SW480 (cell line): ENCODE measurements at places on chromosomes 2 and 18.
A peak's percentile ranks its signal among the peaks of the same experiment; 100 is the strongest.

GRCh38 chr18:43465483-43465882 is 188.2 kb upstream of the SYT4 start:
- DNase-seq: no peak

DNA sequence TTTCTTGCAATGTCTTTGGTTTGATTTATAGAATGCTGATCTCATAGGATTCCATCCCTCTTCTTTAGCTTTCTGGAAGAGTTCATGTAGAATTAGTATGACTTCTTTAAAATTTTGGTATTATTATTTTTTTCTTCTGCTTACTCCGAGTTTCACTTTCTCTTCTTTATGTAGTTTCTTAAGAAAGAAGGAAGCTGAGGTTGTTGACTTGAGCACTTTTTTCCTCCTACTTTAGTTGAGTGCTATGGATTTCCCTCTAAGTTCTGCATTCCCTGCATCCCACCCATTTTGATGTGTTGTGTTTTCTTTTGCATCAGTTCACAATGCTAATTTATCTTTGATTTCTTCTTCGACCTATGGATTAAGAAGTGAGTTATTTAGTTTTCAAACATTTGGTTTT is 78.9 kb upstream of the SPRED2 start:
- no peak for DNase-seq

GRCh38 chr2:72083751-72084583 is 63.7 kb downstream of the CYP26B1 start:
- DNase-seq: no peak

DNA sequence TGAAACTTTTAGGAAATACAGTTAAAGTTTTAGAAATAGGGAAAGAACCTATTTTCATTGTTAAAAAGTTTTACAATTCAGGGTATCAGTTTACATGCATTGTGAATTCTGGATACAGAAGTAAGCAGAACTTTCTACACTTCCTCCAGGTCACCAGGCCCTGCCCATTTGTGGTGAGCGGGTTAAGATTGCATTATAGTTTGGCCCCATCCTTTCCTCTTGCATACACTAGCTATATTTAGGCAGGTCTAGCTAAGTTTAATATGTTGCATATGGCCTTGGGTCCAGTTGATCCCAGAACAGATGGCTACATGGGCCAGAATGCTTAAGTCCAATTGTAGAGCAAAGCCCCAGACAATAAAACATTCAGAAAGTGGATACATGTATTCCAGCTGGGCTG is 4.8 kb downstream of the VWA3B start:
- no peak for DNase-seq

DNA sequence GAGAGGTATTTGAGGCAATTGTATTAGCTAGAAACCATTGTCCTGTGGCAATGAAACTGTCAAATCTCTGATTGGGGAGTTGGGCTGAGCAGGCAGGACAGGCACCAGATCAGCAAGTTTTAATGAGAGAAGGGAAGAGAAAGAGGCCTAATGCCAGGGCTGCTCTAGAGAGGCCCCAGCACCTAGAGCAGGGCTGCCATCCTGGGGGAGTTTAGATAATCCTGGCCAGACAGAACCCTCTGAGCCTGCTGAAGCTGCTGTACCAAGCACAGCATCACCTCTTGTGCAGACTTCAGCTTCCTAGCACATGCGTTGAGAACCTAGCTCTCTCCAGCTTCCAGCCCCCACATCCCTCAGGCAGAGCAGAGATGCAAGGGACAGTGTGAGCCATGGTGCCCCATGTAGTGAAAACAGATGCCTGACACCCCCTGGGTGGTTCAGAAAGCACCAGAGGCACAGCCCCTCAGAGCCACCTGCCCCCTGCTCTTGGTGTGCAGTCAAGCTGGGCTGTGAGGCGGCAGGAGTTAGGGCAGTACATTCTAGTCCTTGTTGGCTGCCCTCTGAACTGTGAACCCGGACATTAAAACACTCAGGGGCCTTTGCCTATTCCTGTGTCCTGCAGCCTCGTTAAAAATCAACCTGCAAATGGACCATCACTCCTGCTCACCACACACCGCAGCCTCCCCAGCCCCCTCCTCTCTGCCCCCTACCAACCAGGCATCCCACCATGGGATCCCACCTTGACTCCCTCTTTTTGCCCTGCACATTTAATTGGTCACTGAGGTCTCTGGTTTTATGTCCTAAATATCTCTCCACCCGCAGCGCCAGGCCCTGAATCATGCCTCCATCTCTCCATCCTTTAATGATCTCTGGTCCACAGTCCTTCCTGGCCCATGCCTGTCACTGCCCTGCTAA is 52.7 kb downstream of the ADD2 start:
- DNase-seq: no peak

DNA sequence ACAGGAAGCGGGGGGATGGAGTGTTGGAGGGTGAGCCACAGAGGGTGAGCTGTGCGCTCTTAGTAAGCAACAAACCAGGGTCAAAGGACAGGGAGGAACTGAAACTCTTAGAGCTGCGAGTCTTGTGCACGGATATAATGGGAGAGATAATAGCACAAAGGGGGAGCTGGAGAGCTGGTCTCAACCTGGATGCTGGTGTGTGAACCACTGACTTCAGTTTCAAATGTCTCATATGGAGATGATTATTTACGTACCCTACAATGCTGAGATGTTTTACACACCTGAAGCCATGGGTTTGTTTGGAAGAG is 35.9 kb downstream of the PTGR3 start:
- DNase-seq: peak; percentile 10

- DNase-seq: no peak
Observed at GRCh38 chr2:36973320-36973719, 7.0 kb upstream of the STRN start.

DNA sequence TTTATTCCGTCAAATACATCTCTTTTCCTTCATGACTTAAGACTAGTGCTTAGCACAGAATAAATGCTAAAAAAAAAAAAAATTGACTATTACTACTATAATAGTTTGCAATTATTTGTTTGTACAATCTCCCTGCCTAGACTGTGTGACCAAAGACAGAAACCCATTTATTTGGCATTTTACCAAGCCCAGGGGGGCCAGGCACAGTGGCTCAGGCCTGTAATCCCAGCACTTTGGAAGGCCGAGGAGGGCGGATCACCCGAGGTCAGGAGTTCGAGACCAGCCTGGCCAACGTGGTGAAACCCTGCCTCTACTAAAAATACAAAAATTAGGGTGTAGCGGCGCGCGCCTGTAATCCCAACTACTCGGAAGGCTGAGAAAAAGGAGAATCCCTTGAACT is 1.4 kb downstream of the ASB3 start:
- DNase-seq: no peak

- DNase-seq: no peak
Observed at GRCh38 chr2:15038366-15039364, 406.1 kb downstream of the LRATD1 start.
